WTC11 (cell line): ENCODE measurements at places on chromosomes 7 and 10. TPM values are rescaled to one million over a fixed set of nuclear protein-coding genes. Genes with fewer than 3 reads are reported as not detected.

The CYP2C19 gene
- total RNA-seq = 0.09 to 0.14 TPM in 2 of 3 replicates, not detected in the other

- no peak for DNase-seq
These were observed 1.6 kb downstream of the SFMBT2 start for GRCh38 chr10:7409045-7409731.

DNA sequence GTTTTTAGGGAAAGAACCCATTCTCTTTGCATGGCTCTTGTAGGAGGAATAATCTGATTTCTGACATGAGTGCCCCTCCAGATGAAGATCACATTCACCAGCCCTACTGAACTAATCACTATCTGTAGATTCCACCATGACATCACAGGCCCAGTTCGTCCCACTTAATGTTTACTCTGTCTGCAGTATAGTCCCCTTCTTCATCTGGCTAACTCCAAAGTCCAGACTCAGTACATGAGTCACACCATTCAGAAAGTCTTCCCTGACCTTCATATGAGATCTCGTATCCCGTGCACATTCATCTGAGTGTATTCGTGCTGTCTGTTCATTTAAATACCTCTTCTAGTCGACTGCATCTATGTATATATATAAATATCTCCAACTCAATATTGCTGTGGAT is 366.5 kb upstream of the AKR1E2 start:
- no peak for DNase-seq

The NDUFB8 gene
- total RNA-seq = 206 to 221 TPM (median 210 TPM) in 3 replicates
